ENCODE measurements at places on chromosomes 1 and 21.
A peak's percentile ranks its signal among the peaks of the same experiment; 100 is the strongest.

DNA sequence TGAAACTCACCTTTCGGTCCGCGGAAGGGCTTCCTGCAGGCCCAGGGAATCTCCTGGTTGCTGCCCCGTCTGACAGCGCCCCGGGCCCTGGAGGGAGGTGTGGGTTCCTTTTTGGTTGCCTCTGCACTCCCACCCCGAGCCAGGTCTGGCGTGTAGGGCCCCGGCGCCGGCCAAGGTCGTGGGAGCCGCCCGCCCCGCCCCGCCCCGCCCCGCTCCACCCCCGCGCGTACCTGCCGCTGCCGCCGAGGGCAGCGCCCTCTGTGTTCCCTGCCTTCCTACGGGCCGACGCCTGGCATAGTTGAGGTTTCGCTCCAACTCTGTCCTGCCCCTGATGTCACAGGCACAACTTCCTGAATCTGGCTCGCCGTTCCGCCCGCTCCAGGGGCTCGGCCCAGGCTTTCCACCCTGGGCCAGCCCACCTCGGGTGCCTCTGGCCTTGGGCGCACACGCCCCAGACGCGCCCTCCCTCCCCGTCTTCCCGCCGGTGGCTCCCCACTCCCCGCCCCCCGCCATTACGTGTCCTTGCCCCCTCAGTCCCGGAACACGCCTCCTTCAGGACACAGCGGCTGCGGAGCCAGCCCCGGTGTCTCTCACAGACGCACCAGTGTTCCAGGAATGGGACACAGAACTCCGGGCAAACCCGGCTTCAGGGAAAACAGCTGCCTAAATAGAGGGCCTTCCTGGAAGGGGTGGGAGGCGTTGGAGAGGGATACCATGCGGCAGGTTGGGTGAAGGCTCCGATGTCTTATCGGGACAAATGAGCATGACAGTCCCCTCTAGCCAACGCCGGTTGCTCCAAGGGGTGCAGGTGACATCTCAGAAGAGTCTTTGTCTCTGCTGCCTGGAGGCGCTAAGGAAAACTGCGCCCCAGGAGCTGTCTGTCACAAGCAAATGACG lies at the start of gene KIAA0040:
Gene KIAA0040 (minus strand): TSS at position 147 of the 897 bp plus-strand sequence. CDS start 31,763 bp downstream, outside the sequence.
- peak; percentile 94 for DNase-seq

- DNase-seq, result no peak
Measured at GRCh38 chr1:180358649-180359048, 128.6 kb downstream of the LHX4 start.

GRCh38 chr1:72034827-72035226 lies 247.5 kb downstream of the NEGR1 start:
- DNase-seq, result no peak

DNA sequence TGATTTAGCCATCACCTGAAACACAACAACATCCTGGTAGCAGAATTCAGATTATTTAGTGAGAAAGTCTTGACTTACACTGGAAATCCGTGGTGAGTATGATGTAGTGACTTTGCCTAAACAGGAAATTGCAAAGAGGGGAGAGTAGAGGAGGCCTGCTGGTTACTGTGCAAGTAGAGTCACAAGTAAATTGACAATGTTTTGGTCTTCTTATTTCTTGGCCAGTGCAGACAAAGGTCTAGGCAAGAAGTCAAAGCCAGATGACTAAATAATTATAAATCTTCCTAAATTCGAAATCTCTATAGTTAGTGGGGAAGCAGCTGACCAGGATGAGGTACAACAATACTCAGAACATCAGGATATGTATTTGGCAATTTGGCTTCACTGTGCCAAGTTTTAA lies 159.5 kb upstream of the KCTD3 start:
- DNase-seq, result no peak

- DNase-seq, result no peak
Measured at GRCh38 chr1:201214461-201214860, 23.8 kb downstream of the IGFN1 start.

DNA sequence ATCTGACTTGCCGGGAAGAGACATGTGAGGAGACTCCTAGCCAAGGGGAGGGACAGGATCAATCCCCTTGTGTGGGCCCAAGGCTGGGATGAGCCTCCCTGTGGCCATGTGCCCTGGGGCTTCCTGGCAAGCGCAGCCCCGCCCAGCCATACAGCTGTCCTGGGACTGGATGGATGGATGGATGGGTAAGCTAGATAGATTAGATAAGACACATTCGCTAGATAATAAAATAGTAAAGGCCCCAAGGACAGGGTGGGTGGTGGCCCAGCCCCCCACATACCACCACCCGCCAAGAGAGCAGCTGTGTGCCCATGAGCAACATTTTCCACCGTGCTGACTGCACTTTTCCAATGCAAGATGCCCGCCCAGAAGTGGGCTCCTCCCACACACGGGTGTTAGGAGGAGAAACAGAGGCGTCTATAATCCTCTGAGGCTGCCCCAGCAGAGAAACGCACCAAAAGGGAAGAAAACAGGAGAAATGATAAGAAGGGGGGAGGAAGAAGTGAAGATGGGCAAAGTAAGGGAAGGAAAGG lies 25.1 kb downstream of the ZBTB17 start:
- no peak for DNase-seq

DNA sequence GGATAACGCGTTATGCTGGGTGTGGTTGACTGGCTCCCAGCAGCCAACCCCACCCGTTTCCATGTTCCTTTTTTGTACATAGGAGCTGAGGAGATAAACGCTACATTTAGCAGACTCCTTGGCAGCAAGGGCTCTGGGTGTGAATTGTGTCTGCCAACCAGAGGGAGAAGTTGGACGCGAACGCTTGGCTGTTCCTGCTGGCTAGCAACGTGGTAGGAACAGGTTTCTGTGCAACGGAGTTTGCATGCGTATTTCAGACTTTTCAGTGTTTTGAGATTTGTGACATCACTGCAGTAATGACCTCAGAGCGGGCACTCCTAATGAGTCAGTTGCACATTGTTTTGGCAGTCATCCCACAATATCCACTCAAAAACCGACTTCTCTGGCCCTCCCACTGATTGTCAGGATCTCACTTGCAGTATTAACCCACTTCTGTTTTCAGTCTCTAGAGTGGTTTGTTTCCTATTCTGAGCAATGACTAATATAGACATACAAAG lies 98.7 kb upstream of the RGS1 start:
- no peak for DNase-seq

- DNase-seq, result no peak
Measured at GRCh38 chr21:15539376-15539775, 190.4 kb upstream of the USP25 start.

GRCh38 chr1:59367301-59368007 lies 70.6 kb downstream of the FGGY start:
- no peak for DNase-seq

GRCh38 chr1:158056498-158056897 lies 63.1 kb downstream of the KIRREL1 start:
- DNase-seq, result no peak

GRCh38 chr1:1562556-1563195 lies 12.0 kb downstream of the SSU72 start:
- DNase-seq, result no peak

DNA sequence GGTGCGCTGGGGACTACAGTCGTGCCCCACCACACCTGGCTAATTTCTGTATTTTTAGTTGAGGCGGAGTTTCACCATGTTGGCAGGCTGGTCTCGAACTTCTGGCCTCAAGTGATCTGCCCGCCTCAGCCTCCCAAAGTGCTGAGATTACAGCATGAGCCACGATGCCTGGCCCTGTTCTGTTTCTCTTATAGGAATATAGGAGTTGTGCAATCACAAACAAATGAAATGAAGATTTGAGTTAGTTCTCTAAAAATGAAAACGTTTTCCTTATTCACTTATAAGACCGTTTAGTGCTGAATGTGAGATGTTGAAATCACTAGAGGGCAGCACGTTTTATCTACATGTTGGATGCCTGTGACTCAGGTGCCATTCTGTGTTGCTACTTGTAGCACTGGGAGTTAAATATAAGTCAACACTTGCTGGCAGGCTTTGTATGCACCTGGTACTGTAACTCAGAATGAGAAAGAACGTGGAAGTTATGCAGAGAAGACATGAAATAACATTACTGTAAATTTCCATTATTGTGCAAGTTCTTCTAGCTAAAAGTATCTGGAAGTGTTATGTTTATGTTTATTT lies 45.8 kb downstream of the MIGA1 start:
- DNase-seq, result no peak

- DNase-seq, result no peak
Measured at GRCh38 chr21:42041711-42042110, 29.4 kb upstream of the UMODL1 start.

DNA sequence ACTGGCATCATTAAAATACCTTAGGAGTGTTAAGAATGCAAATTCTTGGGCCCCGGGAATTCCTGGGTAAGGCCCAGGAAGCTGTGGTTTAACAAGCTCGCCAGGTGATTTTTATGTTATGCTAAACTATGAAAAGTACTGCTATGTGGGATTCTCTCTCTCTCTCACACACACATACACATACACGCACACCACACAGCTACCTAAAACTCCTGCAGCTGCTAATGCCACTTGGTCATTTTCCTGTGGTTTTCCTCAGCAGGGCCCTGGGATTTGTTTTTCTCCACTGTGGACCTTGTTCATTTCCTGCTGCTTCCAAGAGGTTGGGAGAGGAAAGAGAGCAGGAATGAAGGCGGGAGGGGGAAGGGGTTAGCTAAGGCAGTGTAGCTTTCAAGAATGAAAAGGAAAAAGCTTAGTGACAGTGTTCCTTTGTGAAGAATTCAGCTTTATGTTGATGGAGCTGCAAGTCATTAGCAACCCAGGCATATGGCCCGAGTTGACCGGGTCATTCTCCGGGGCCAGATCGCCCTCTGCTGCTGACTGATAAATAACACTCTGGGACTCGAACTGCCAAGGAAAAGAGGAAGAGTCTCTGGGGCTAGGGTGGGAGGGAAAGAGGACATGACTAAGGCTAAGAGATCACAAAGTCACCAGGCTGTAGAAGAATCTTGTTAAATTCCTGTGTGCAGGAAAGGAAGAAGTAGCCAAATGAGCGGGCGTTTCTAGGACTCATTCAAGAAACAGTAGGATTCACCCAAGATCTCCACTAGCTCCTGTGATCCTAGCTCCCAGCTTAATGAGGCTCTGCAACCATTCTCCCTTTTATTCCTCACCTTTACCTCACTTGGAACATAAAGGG lies 30.5 kb upstream of the LRIG2 start:
- DNase-seq, result peak; percentile 31

DNA sequence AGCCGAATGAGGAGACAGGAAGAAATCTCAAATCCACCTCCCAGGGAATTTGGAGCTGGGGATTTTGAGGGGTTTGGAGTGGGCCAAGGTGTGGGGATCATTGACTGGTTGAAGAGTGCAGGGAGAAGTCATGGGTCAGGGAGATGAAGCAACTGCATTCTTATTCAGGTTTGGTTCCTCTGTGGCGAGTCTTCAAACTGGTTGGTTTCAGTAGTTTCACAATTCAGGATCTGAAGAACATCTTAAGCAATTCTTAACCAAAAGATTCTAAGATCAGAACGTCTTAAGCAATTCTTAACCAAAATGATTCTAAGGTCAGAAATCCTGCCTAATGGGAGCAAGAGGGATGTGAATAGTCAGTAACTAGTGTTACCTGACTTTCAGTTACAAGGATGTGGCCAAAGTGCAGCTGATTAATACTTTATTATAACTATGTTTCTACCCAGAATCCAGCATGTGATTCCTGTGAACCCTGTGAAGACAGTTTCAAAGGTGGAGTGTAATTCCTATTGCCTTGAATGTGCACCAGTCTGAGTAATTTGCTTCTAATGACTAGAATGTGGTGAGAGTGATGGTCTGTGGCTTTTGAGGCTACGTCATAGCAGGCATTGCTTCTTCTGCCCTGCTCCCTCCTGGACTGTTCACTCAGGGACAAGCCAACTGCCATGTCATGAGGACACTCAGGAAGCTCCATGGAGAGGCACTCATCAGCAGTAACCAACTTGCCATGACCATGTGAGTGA lies 61.2 kb downstream of the OLFML3 start:
- DNase-seq, result no peak

DNA sequence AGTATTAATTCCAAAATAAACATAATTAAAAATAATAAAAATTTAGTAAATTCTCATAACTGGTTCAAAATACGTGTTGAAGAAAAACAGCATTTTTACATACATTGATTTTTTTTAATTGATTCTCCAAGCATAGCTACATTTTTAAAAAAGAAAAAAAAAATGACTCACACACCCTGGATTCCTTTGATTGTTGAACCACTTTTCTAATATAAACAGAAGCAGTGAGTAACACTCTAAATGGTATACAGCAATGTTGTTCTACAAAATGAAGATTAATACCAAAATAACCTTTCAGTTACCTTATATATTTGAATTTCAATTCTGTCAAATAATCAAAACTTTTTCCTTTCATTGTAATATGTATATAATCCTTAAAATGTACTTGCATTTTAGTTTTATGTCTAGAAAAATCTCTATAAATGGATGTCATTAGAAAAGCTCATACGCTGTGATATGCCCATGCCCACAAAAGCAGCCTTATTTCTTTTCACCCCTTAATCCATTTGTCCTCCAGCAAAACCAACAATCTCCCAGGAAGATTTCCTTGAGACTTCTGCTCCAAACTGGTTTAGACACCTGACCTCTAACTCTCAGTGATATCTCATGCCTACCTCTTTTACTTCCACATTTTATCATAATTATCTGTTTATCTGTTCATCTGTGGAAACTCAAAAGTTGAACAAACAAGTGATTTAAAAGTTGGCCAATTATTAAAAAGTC lies 246.4 kb upstream of the NR5A2 start:
- DNase-seq, result no peak

- no peak for DNase-seq
Measured at GRCh38 chr1:241716915-241717656, 65.0 kb downstream of the WDR64 start.

GRCh38 chr1:212979340-212980122 lies 29.2 kb downstream of the VASH2 start:
- no peak for DNase-seq

DNA sequence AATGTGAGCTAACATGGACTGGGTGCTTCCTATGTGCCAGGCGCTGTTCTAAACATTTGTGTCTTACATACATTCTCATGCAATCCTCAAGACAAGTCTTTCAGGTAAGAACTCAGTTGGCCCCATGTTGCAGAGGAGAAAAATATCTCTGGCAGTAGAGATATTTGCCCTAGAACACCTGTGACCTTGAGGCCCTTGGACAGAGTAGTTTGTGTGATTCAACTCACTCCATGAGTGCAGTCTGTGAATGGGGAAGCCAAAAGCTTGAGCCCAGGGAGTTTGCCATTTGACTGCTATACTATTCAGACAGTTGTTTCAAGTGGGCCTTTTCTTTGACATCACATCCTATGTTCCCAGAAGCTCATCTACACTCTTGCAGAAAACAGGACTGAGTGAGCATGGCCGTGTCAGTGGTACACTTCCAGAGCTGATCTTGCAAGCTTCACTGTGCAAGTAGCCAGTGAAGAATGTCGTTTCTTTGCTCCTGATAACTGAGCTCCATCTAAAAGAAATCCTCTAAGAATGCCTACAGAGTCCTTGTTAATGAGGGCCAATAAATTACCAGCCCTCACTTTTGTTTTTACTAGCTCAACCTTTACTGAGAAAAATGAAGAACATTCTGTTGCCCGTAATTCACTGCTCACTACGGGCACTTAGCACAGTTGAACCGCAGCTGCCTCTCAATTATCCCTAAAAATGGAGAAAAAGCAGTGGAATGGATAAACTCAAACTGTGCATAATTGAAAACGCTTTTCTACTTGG lies 98.7 kb upstream of the C8B start:
- DNase-seq, result no peak

Measured in T47D (cell line).